Activated CD8-positive, alpha-beta memory T cell treated with anti-CD3 and anti-CD28 coated beads for 1 hour (primary cell): ENCODE measurements at places on chromosomes 5 and 9.

DNA sequence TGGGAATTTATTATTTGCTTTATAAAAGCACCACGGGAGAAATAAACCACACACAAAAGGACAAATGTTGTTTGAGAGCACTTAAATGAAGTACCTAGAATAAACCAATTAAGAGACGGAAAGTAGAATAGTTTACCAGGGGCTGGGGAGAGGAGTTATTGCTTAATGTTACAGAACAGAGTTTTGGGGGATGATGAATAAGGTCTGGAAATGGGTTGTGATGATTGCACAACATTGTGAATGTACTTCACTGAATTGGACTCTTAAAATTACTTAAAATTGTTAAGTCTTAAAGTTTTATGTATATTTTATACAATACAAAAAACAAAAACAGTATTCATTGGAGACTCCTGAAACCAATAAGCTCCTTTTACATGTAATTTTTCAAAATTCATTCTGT is 1.5 kb downstream of the ZBTB43 start:
- no peak for DNase-seq

GRCh38 chr9:133686642-133687575 is 50.7 kb downstream of the DBH start:
- no peak for DNase-seq

- DNase-seq: no peak
Observed at GRCh38 chr9:128022886-128023285, 42.1 kb upstream of the EEIG1 start.

DNA sequence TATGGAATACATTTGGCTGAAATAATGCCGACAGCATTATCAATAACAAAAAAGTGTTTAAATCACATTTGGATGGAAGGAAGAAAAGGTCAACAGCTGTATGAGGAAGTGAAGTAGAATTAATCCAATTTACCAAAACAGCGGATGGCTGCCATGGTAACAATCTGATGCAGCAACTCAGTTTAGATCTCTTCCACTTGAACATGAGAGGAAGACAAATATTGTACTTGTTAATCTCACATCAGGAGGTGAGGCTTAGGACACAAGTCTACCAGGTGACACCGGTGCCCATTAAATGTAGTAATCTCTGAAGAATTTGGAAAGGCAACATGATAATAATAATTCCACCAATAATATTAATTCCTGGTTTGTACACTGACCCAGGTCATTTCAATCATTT is 2.4 kb downstream of the RASEF start:
- no peak for DNase-seq

DNA sequence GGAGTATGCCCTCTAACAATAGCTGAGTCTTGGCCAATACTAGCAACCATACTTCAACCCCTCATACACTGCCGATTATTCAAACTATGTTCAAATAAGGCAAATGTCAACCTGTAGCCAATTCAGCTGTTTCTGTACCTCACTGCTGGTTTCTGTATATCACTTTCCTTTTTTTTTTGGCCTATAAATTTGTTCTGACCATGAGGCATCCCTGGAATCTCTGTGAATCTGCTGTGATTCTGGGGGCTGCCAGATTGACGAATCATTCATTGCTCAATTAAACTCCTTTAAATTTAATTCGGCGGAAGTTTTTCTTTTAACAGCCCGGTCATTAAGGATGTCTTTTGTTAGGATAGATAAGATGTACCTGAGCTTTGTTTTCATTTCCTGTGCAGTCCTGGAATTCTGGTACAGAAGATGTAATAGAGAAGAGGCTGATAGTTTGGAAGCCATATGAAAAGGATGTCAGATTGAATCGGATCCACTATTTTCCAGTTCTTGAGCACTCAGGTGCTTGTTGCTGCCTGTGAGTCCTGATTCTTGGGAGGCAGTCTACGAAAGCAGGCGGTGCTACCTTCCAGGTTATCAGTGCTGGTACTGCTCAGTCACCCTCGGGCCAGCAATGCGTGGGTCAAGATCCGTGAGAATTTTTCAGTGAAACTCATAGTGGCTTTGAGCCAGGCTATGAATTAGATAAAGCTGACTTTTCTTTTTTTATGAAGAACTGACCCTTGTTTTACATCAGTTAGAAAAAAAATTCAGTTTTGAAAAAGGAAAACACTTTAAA is 106.2 kb upstream of the TUT7 start:
- no peak for DNase-seq

DNA sequence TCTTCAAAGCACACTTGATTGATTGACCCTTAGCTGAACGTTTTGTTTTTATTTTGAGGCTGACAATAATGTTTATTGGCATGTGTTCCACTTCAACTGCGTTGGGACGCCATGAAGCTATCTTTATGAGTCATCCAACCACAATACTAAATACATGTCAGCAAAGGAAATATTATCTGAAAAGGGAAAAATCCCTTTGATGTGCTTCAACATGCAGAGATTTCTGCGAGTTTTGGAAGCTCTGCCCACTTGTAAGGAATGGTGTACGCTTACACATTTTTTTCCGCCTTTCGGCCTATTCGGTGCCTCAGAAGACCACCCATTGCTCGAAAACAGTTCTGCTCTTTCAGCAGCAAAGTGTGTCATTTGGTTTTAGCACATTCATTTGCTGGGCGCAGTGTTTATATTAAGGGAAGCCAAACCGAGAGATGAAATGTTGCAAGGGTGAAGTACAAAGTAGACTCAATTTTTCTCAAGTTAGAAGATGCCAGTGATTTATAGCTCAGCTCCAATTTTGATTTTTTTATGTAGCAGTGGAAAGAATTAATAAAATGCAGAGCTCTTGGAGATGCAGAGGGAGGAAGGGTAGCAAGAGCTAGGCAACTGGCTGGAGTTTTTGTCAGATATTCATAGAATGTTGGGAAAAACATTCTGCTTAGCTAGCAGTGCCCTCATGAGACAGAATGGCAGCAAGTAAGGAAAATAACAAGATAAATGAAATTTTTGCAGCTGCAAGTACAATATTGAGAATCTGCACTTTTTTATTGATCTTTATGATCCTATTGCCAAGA is 68.9 kb downstream of the PRDM6 start:
- no peak for DNase-seq

GRCh38 chr5:136080483-136081216 is 51.9 kb downstream of the TGFBI start:
- DNase-seq: peak; percentile 8

- DNase-seq: no peak
Observed at GRCh38 chr5:42591015-42591414, 165.6 kb upstream of the CCDC152 start.

- no peak for DNase-seq
Observed at GRCh38 chr5:78076351-78076750, 218.1 kb downstream of the AP3B1 start.

DNA sequence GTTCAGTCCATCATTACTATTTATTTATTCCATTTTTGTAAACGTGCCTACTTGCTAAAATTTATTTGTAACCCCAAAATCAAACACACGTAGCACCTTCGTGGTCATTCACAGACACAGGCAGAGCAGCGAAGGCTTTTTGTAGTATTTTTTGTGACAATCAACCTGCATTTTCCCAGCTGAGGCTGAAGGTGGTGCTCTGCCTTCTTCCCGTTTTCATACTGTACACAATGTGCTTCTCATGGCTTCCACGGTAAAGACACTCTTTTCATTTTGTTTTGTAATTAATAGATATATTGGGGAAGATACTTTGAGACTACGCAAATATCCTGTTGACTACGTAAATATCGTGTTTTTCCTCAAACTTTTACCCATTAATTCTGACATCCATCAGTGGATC is 19.4 kb downstream of the DAP start:
- DNase-seq: no peak

- DNase-seq: no peak
Observed at GRCh38 chr9:87461256-87461655, 36.4 kb upstream of the DAPK1 start.

GRCh38 chr5:40405230-40405629 is 274.5 kb upstream of the PTGER4 start:
- no peak for DNase-seq

GRCh38 chr9:73081979-73082657 is 69.5 kb upstream of the ANXA1 start:
- DNase-seq: no peak
